ENCODE measurements at places on chromosomes 6 and 20.

GRCh38 chr6:147530132-147531060 is 21.9 kb downstream of the SAMD5 start:
- DNase-seq, result no peak

DNA sequence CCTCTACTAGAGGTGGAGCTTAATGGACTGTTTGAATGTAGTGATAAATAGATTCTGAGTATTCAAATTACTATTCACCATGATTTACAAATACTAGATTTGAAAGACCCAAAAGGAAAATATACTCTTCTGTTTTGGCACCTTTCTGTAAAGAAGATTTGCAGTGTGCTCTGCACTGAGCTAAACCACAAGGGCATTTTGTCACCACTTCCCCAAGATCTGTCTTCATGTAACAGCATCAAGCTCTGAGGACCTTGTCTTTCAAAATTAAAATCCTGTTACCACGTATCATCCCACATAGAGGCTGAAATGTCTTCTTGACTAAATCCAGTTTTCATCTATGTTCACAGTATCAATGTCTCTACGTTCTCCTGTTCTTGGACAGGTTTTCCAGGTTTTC is 3.3 kb upstream of the PGK2 start:
- no peak for DNase-seq

- no peak for DNase-seq
Observed at GRCh38 chr6:131048933-131049515, 14.0 kb downstream of the EPB41L2 start.

GRCh38 chr20:2775139-2775538 is 25.3 kb downstream of the CPXM1 start:
- DNase-seq, result no peak

- DNase-seq, result no peak
Observed at GRCh38 chr6:13099771-13100170, 228.6 kb downstream of the TBC1D7 start.

All from hematopoietic multipotent progenitor cell treated with erythropoietin and hydrocortisone succinate and interleukin-3 and kit ligand, for 8 days (in vitro differentiated cells).